ENCODE measurements at places on chromosomes 2 and 18. TPM values are rescaled to one million over a fixed set of nuclear protein-coding genes. Genes with fewer than 3 reads are reported as not detected.

GRCh38 chr2:197219636-197220035 is 90.9 kb downstream of the ANKRD44 start:
- no peak for DNase-seq

- DNase-seq = peak; percentile 2
Observed at GRCh38 chr2:153770359-153770991, 101.2 kb upstream of the GALNT13 start.

FIGN gene
- not detected for total RNA-seq

DNA sequence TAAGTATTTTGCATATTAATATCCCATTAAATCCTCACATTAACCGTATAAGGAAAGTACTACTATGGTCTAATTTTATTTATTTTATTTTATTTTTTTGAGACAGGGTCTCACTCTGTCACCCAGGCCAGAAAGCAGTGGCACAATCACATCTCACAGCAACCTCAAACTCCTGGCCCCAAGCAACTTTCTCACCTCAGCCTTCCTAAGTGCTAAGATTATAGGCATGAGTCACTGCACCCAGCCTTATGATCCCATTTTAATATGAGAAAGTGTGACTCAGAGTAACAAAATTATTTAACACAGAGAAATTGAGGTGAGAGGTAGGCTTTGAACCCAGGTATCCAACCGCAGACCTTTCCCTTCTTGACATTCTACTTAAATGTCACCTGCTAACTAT is 330.0 kb upstream of the POU3F3 start:
- DNase-seq = no peak

ASIC4 gene
- 2.1 TPM for total RNA-seq

DNA sequence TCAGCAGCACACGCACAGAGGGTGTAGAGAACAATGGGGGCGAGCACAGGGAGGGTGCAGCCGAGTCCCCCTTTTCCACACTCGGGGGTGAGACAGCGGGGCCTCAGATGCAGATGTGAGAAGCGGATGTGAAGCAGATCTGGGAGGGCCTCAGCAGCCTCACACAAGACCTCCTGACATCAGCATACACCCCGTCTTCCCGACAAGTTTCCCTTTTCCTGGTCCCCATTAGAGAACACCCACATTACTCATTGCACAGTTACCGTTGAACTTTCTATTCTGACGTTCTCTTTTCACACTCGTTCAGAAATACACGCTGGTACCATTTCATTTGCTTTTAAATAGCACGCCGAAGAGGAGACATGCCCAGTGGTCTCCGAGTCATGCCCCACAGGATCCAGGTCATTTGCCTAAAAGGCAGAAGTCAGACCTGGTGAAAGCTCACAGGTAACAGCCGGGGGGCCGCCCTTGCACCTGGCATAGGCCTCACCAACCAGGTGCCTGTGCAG is 129.5 kb upstream of the ID2 start:
- no peak for DNase-seq

DNAH7 gene
- total RNA-seq = not detected

TDRD15 gene
- total RNA-seq = not detected

DNA sequence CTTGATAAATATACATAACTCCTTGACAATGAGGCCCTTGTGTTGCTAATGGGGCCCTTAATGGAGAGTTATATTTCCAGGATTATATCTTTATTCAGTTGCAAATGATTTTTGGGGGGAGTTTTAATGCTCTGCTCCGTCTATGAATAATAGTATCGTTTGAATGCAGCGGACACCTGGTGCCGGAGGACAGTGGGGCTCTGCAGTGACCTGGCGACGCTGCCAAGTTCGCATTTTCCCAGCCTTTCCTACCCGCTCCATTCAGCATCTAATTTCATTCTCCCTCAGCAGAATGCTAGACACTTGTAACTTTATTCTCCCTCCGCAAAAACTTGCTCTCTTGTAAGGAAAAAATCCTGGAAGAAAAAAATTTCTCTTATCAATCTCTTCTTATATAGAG is 257.6 kb upstream of the SALL3 start:
- no peak for DNase-seq

DNA sequence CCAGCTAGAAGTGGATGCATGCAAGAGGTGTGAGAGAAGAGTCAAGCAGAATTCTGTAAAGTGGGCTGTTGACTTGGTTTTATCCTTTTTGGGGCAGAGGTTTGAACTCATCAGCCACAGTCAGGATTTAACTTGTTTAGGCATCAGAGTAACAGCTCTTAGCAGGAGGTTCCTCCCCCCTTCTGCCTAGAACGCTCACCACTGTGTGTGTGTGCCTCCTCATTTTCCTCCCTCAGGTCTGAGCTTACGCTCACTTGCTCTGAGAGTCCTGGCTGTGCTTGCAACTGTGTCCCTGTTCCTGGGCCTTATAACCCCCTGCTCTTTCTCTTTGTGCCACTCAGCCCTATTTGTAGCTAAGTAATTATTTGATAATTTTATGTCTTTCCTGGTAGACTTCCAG is 167.9 kb downstream of the TMEM182 start:
- DNase-seq = no peak

- DNase-seq = no peak
Observed at GRCh38 chr2:147867050-147867449, 22.2 kb downstream of the ACVR2A start.

DNA sequence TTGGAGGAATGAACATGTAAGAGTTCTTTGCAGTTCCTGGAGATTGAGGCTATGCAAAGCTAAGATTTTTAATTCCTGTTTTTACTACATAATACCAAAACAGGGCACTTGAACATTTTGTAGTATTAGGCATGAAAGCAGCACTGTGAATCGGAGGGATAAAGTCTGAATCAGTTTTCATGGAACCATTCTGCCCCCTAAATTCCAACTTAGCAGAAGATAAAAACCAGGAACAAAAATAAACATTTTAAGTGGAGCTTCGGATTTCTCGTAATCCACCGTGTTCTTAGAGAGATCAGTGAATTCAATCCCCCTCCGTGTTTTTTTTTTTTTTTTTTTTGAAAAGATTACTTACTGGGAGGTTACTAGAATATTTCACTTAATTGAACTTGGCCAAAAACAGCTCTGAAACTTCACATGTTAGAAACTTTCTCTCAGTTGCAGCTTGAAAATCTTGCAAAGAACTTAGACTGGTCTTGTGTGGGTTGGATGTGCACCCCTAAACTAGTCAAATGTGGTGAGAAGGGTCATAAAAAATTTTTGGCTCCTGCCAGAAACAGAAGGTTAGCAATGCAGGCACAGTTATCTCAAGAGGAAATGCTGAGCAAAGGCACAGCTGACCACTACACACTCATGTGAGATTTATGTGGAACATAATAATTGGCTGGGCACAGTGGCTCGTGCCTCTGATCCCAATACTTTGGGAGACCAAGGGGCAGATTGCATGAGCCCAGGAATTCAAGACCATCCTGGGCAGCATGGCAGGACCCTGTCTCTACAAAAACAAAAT is 145.4 kb upstream of the RNF152 start:
- DNase-seq = no peak

TMEM87B gene
- 14.8 TPM for total RNA-seq
